ENCODE measurements at places on chromosomes 11 and 22.

DNA sequence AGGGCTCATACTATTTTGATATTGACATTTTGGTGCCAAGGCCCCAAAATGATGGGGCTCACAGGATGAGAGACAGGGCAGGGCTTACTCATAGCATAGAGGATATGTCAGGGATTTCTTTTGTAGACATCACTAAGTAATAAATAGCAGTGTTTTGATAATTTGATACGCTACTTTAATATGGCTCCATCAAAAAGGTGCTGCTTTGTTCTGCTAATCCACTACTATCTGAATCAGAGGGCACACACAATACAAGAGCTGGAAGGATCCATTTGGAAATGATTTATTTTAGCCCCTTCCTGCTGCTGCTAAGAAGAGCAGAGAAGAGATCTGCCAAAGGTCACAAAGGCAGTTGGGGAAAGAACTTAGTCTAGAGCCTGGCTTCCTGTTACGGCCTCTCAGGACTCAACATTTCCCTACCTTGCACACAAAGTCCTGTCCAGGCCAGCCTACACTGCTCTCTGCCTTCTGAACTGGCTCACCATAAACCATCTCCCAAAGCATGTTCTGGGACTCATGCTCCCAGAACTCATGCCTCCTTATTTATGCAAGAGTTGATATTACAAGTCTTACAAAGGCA lies 261.3 kb upstream of the ARHGAP20 start:
- DNase-seq = no peak

DNA sequence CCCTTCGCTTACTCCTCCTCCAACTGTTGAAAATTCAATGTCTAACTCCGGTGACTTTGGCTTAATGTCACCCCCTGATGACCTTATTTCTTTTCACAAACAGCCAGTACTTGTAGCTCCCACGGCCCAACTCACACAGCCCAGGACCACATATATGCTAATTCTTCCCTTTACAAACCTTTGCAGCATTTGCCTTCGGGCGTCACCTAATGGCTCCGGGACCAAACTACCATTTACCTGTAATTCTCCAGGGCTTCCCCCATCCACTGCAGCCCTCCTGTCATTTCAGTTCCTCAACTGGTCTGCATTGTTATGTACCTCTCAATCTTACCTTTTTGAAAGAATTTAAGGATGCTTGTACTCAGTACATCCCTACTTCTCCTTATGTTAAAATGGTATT lies 29.8 kb upstream of the OR56B4 start:
- no peak for DNase-seq

GRCh38 chr11:30046578-30046945 lies 29.7 kb upstream of the KCNA4 start:
- DNase-seq = no peak

DNA sequence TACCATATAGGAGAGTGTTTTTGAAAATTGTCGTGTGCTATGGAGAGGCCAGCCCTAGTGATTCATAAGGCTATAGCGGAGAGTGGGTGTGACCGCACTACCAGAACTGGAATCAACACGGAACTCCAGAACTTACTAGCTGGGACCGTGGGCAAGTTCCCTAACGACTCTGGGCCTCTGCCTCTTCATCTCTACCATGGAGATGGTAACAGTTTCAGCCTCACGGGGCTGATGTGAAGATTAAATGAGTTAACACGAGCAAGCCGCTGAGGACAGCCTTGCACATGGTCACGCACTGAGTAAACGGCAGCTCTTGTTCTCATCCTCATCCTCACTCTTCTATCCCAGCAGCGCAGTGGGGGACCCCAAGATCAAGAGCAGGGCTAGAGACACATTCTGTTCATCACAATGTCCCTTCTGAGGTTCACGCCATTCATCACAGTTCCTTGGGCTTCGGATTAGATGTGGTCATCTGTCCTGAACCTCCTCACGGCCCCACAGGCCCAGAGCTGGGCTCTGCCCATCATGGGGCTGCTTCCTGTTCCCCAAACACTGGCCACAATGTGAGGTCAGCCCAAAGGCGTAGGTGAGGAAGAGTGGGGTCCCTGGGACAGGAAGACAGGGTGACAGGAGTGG lies 47.2 kb upstream of the CD5 start:
- DNase-seq = no peak

DNA sequence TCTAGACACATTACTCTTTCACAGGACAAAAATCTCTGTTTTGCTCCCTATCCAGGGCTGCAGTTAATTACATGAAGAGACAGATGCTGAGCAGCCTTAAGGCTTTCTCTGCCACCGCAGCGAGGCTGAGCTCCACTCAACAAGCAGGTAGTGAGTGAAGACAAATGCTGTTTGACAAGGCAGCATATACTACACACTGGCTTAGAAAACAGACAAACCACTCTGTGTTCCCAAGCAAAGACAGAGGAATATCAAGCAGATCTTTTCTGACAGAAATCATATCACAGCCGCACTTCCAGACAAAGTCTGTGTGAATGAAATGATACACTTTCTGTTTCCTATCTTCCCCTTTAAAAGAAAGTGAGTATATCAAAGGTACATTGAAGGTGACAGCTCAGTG lies 368.1 kb downstream of the DCDC1 start:
- no peak for DNase-seq

GRCh38 chr11:67098799-67099429 lies 20.1 kb upstream of the KDM2A start:
- DNase-seq = no peak

DNA sequence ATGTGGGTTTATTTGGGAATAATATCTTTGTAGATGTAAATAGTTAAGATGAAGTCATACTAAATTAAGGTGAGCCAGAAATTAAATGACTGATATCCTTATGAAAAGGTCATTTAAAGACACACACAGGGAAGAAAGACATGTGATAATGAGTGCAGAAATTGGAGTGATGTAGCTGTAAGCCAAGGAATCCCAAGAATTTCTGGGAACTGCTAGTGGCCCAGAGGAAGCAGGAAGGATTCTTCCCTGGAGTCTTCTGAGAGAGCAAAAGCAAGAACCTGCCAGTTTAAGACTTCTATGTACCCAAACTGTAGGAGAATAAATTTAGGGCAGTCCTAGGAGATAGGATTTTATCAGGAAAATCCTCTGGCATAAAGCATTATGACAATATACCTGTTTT lies 66.9 kb downstream of the LRRC4C start:
- DNase-seq = no peak

DNA sequence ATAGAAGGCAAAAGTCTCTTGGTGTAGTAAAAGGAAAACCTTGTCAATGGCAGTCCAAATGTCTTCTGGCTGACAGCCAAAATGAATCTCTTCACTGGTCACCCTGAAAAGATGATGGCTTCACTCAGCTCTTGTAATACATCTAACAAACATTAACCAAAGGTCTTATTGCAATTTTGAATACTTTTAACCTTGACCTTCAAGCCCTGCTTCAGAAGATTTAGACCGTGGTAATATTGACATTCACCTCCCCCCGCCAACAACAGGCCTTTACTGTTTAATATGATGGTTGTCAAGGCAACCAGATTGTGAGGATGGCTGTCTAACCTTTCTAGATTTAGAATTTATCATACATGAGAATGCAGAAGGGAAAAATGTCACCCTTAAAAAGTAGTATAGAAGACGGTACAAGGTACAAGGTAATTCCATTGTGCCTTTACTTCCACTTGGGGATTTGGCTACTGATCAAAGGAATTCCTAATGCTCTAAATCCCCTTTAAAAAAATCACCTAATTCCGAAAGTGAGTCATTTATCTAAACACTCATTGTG lies 342.3 kb downstream of the LARGE1 start:
- no peak for DNase-seq

- peak; percentile 36 for DNase-seq
These were observed 129.0 kb upstream of the PARVA start for GRCh38 chr11:12248330-12248729.

- DNase-seq = no peak
These were observed 86.5 kb upstream of the CLDN5 start for GRCh38 chr22:19610518-19611253.

DNA sequence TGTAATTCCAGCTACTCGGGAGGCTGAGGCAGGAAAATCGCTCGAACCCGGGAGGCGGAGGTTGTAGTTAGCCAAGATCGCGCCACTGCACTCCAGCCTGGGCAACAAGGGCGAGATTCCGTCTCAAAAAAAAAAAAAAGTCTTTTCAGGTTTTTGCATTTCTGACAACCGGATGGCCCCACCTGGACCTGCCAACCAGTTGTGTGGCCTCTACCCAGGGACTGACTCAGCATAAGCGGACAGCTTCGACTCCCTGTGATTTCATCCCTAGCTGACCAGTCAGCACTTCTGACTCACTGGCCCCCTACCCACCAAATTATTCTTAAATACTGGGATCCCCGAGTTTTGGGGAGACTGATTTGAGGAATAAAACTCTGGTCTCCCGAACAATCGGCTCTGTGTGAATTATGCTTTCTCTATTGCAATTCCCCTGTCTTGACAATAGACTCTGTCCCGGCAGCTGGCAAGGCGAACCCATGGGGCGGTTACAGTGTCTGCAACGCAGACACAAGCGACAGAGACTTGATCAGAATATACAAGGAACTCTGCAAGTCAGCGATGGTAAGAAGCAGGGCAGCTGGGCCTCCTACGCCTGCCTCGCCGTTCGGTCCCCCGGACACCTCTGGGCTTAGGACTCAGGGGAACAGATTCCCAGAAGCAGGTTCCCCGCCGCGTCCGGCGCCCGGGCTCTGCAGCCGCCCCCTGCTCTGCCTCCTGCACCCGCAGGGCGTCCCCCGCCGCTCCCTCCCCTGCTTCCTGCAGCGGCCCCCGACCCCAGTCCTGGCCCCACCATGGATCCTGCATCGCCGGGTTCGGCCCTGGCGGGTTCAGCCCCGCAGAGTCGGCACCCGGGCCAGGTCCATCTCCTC lies 741 bp upstream of the TALDO1 start:
- DNase-seq = peak; percentile 34

DNA sequence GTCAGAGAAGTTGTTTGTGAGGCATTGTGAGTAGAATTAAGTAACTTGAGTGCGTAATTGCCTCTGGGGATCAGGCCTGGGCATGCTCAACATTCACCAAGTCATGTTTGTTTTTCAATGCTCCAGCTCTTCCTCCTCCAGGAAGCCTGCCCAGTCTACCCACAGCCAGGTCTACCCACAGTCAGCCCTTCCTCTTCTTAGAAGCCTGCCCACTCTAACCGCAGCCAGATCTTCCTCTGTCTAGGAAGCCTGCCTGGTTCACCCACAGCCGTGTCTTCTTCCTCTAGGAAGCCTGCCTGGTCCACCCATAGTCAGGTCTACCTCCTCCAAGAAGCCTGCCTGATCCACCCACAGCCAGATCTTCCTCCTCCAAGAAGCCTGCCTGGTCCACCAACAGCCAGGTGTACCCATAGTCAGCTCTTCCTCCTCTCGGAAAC lies 25.0 kb downstream of the LRP5 start:
- DNase-seq = no peak

GRCh38 chr11:16347928-16348685 lies 8.2 kb downstream of the SOX6 start:
- DNase-seq = peak; percentile 70

GRCh38 chr22:24867323-24868022 lies 61.5 kb downstream of the SGSM1 start:
- no peak for DNase-seq

GRCh38 chr11:123406441-123407129 lies 23.5 kb upstream of the GRAMD1B start:
- no peak for DNase-seq
